Brain microvascular endothelial cell (primary cell): ENCODE measurements at places on chromosomes 11 and 22.
A peak's percentile ranks its signal among the peaks of the same experiment; 100 is the strongest.

DNA sequence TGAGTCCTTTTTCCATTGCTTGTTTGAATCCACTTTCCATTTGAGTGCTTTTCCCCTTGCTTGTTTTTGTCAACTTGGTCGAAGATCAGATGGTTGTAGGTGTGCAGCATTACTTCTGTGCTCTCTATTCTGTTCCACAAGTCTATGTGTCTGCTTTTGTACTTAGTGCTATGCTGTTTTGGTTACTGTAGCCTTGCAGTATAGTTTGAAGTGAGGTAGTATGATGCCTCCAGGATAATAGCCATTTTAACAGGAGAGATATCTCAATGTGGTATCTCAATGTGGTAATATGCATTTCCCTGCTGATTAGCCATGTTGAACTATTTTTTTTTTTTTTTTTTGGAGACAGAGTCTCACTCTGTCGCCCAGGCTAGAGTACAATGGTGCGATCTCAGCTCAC, 16.7 kb downstream of the ACRV1 start:
- DNase-seq = no peak

DNA sequence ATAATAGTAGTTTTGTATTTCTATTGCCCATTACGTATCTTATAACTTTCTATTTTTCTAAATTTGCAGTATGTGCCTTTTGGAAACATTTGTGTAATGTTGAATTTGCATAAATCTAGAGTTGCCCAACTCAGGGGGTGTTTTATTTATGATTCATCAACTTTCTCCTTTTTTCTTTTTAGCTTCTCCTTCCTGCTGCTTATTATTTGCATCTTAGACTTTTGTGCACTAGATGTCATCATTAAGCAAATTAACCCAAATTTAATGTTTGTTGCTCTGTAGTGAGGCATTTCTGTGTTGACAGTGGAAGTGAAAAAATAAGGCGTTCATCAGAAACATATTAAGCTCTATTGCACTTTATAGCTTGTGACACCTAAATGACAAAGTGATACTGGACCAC, 56.2 kb upstream of the ZBED5 start:
- DNase-seq = no peak

GRCh38 chr11:74086242-74086884, 77.5 kb upstream of the UCP3 start:
- no peak for DNase-seq

DNA sequence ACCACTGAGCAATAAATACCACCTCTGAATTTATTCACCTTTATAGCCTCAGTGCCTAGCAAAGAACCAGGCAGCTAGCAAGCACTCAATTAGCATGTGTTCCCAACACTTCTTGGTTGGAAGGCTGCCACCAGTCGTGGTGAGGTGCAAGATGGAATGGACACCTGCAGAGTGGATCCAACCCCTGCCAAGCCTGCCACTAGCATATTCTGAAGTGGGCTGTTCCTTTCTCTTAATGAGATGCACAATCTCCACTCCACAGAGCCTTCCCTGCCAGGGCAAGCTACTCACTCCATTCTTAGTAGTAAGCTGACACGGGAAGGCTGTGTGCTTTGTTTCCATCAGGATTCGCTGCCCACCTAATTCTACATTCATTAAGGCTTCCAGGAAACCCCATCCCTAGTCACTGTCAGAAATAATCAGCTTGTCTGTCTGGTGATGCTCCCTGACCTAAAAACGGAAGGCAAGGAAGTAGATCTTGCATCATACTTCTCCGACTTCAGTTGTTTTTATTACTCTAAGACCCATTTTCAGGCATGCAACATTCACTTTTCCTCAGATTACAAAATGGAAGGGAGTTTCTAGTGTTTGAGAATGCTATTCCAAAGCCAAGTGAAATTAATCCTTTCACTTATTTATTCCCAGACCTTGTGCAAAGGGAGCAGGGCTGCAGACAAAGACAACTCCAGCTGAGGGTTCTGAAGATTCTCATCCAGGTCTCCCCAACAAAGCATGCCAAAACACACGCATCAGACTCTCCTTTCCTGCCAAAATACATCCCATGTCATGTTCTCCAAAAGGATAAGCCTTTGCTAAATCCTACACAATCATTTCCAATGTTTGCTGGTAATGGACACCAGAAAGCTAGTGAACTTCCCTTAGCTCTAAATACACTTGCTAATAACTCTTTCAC, 128.0 kb downstream of the TENM4 start:
- DNase-seq = no peak

- peak; percentile 80 for DNase-seq
Measured at GRCh38 chr11:66768088-66768521, 39.1 kb upstream of the SPTBN2 start.

GRCh38 chr11:74844072-74844471, 95.4 kb downstream of the RNF169 start:
- no peak for DNase-seq

- DNase-seq = no peak
Measured at GRCh38 chr11:125494974-125495725, 915 bp downstream of the FEZ1 start.

DNA sequence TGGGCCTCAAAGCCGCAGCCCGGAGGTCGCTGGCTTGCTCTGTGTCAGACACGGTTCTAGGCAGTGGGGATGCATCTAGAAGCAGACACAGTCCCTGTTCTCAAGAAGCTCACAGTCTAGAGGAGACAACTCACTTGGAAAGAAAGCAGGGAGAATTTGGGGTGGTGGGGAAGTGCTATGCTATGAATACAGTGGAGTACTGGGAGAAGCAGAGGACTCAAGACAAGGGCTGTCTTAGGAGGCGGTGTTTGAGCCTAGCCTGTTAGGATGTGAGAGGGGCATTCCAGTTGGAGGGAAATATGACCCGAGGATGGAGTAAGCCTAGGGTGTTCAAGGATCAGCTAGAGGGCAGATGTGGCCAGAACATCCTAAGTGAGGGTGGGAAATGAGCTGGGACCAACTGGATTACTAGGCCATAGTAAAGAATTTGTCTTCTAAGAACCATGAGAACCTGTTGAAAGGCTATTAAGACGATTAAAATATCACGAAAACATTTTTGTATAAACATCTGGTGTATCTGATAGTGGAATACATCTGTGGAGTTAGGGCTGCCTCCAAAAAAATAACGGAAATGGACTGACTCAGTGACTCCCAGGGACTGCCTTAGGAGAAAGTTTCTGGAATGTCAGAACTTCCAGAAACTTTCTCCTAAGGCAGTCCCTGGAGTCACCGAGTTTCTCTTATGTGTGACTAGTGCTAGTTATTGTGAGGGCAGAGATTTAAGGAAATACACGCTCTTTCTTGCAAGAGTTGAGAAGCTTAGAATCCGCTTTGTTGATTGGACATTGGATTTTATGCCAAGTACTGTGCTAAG, 1.1 kb upstream of the PITPNB start:
- DNase-seq = peak; percentile 46

GRCh38 chr22:35921044-35921443, 107.6 kb downstream of the RBFOX2 start:
- DNase-seq = no peak

DNA sequence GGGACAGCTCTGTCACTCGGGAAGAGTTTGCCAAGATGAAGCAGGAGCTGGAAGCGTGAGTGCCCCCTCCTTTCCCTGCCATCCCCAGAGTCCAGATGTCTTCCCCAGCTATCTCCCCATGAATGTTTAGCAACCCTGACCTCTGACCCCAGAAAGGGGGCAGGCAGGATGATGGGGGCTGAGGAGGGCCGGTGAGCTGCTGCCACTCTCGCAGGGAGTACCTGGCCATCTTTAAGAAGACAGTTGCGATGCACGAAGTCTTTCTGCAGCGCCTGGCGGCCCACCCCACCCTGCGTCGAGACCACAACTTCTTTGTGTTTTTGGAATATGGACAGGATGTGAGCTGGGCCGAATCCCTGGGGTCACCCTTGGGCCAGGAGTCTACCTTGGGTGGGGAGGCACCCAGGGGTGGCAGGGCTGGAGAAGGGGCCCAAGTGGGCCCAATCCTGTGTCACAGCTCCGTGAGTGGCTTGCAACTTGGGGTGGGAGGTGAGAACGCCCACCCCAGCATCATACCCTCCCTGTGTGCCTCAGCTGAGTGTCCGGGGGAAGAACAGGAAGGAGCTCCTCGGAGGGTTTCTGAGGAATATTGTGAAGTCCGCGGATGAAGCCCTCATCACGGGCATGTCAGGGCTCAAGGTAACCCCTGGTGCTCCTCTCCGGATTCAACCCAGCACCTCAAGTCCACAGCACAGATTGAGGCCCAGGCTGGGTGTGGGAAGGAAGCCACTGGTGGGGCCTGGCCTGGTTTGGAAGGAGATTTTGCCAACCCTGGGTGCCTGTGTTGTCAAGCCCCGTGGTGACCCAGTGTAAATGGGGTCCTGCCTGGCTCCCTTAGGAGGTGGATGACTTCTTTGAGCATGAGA, 7.5 kb downstream of the CFL1 start:
- no peak for DNase-seq

GRCh38 chr22:22954656-22955055, 67.0 kb downstream of the IGLL5 start:
- DNase-seq = no peak

DNA sequence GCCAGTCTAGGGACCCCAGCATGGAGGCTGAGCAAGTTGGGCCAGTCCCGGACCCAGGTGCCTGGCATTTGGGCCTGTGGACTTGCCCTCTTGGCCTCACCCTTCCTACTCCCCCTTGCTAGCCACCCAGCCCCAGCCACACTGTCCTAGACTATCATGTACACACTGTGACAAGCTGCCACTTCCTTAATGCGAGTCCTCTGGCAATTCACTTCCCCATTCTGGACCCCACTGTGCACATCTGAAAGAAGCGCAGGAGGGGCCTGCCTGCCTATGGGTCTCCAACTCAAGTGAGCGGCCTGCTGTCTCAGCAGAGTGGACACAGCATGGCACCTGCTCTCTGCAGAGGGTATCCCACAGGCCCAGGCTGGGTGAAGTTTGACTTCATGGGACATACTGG, 68.5 kb upstream of the LMO1 start:
- DNase-seq = no peak

DNA sequence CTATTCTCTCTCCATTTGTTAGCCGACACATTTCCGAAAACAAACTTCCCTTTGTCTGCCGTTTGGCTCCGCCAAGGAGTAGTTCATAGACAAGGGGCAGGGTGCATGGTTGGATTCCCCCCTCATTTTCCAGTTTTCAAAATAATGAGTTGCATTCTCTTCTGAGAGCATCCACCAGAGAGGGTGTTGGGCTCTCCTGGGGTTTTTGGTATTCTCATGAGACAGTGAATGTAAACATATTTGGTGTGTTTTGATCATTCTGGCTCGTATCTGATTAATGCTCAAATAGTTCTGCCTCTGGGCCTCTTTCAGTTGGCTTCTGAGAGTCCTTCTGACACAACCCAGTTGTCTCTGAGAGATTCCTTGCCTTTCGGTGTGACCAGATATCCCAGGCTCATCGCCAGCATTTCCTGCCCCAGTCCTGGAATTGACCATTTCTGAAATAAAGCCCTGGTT, 21.7 kb downstream of the GRAMD4 start:
- no peak for DNase-seq

GRCh38 chr22:41487037-41487935, 18.4 kb downstream of the ACO2 start:
- no peak for DNase-seq

DNA sequence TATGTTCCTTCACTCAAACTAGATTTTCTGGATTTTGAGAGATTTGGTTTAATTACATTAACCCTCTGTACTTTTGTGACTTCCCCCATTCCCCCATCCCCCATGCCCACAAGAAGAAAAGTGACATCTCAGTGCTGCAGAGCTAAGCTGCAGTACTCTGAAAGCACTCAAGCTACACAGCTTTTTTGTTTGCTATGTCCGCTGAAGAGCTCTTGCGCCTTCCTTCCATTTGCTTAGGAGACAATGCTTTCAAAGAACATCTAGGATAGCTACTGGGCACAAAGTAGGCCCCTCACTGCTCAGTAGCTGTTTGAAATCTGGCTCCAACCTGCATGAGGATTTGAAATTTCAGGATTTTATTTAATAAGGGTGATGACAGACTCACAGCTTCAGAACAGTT, 69.7 kb downstream of the SLC17A6 start:
- no peak for DNase-seq

GRCh38 chr22:46522797-46523196, 14.6 kb downstream of the CELSR1 start:
- DNase-seq = no peak

DNA sequence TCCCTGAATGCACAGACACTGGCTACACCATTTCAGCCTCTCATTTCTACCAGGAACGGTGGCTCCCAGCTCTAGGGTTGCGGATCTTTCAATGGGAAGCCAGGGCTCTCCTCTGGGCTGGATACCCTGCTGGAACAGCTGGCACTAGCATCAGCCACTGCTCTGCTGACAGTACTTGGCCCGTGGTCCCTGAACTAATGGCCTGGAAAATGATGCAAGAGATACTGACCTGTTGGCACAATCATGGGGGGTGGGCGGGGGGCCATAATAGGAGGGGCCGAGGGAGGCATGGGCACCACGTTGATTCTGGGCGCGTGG, 10.7 kb upstream of the TBC1D10A start:
- DNase-seq = no peak

GRCh38 chr11:114297806-114298709, 1.9 kb downstream of the NNMT start:
- no peak for DNase-seq

DNA sequence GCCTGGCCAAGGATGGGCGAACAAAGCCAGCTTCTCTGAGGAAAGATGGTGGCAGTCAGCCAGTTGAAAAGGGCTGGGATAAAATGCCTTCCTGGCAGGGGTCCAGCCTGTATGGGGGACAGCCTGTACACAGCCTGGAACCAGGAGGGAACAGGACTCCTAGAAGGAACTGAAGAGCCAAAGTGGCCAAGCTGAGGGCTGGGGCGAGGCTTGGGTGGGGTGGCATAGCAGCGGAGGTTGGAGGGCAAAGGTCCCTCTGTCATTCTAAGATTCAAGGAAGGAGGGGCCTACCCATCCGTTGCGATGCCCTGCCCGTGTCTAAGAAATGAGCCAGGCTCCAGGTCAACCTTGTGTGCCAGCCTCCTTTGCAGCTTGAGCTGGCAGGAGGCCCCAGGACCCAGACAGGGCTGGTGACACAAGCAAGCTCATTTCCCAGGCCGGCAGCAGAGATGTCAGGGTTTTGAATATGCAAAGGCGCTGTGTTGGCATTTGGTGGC, 22.6 kb downstream of the FADD start:
- DNase-seq = no peak

- DNase-seq = no peak
Measured at GRCh38 chr22:21623648-21623970, 6.2 kb downstream of the YDJC start.
